GM10248 (cell line): ENCODE measurements at places on chromosomes 6 and 20.

GRCh38 chr6:143015300-143015706 is 45.4 kb upstream of the AIG1 start:
- DNase-seq = no peak

GRCh38 chr6:1913577-1913976 is 303.9 kb downstream of the FOXC1 start:
- no peak for DNase-seq

- no peak for DNase-seq
Measured at GRCh38 chr20:11970243-11970836, 52.6 kb downstream of the BTBD3 start.

DNA sequence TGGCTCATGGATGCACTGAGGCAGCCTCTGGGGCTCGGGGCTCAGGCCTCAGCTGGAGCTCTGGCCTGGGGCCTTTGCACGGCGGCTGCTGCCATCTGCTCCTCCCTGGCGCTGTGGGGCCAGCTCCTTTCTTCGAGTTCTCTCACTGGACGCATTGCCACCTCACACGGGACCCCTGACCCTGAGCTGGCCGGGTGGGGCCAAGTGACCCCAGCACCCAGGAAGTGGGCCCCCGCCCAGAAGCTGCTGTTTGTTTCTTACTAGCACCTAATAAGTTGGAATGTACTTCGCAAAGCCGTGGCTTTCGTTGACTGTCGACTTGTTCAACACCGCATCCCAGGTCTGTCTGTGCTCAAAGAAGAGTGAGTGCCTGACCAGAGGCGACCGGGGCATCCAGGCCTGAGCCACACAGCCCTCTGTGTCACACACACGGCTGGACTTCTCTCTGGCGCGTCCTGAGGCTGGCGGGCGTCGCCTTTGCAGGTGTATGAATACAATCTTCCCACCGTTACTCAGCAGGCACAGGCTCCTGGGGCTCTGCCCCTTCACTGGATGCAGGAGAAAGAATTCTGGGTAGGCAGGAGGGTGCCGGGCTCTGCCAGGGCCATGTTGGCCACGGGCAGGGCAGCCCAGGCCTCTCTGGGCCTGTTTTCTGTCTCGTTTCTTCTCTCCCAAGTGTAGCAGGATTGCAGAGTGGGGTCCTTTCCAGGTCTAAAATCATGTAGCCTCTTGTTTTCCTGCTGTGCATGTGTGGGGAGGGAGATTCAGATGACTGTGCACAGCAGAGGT is 112.9 kb downstream of the DLL1 start:
- DNase-seq = no peak

DNA sequence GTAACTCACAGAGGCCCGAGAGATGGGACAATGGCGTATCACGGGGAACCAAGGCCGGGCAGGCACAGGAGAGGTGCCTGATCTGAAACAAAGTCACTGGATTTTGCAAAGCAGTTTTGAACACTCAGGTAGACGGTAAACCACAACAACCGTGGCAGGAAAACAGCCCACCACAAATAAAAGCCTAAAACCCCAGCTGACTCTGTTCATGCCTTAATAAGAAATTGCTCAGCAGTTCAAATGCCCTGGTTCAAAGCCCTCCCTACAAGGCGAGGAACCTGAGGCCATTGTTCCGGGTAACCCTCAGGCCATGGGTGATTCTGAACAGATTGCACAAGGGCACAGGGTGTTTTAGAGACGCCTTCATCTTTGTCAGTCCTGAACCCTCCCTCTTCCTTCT is 114.2 kb downstream of the MAP3K7 start:
- DNase-seq = no peak

DNA sequence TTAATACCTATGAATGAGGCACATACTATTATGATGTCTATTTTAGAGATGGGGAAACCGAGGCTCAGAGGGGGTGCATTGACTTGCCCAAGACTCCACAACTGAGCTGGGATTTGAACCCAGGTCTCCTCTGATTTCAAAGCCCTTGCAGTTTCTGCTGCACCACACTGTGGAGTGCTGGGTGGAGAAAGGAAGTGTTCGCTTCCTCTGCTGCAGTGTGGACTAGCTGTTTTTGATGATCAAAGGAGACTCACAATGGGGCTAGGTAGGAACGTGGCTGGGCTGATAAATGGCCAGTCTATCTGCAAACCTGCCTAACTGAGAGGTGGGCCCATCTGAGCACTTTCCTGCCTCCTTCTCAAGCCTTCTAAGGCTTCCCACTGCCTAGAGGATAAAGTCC is 87.2 kb downstream of the CD40 start:
- no peak for DNase-seq

- no peak for DNase-seq
Measured at GRCh38 chr20:9829835-9830234, 9.0 kb downstream of the PAK5 start.

- DNase-seq = no peak
Measured at GRCh38 chr20:19775353-19776253, 17.5 kb downstream of the RIN2 start.

DNA sequence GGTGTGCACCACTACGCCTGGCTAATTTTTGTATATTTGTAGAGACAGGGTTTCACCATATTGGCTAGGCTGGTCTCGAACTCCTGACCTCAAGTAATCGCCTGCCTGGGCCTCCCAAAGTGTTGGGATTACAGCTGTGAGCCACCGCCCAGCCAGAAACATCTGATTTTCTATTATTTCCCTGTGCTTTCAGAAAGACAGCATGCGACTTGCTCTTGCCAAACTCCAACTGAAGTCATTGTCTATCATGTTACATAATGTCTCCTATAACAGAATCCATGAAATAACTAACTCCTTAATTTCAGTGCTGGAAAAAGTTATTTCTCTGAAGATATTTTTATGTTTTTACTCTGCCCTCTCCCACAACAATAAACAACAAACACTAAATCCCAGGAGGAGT is 8.5 kb downstream of the RMND1 start:
- no peak for DNase-seq

- DNase-seq = no peak
Measured at GRCh38 chr6:125252891-125253290, 48.9 kb downstream of the HDDC2 start.

DNA sequence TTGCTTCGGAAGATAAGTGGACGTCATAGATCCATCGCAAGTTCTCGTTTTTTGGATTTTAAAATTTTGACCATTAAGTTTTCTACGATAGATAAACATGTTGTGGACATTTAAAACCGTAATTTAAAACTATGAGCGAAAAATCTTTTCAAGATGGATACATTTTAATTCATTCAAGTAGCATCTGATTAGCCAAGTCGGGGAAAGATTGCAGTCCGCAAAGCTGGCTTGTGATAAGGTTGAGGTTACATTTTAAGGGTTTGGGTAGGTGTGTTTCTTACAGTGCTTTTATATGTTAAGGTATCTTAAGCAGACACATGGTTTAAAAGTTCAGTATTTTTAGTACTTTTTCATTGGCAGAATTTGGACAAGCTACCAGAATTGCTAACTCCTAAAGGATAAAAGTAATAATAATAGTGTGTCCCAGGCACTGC is 1.2 kb downstream of the WTAP start:
- no peak for DNase-seq

GRCh38 chr20:53738039-53738944 is 144.7 kb upstream of the ZNF217 start:
- no peak for DNase-seq

DNA sequence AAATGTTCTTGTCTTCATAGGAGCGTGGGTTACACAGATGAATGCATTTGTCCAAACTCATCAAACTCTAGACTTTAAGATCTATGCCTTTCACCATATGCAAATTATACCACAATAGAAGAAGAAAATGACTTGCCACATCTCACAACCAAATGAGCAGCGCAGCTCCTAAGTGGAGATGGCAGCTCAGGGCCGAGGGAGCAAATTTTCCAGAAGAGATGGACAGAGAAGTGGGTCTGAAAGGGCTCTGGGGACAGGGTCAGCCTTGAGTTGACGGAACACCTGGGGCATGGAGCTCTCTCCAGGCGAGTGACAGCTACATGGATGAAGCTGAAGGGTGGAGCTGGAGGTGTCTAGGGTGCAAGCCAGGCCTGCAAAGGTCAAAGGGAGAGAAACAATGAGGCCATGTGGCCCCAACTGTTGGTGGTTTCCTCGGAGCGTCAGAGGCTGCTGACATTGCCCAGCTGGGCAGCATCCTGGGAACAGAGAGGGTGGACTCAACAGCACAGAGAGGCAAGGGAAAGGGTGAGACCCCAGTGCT is 228.3 kb downstream of the NRN1 start:
- DNase-seq = peak; percentile 40

GRCh38 chr20:23436681-23437080 is 2.8 kb upstream of the CSTL1 start:
- no peak for DNase-seq

DNA sequence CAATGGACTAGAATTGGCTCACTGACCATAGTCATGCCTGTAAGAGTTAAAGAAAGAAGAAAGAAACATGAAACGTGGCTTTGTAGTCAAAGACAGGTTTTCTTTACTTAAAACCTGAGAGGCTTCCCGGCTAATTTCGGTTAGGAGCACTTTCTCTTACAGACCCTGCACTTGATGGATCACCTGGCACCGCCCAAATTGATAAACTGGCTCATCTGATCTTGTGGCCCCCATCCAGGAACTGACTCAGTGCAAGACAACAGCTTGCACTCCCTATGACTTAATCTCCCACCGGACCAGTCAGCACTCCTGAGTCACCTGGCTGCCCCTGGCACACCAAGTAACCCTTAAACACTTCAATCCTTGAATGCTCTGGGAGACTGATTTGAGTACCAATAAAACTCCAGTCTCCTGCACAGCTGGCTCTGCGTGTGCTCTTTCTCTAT is 12.3 kb downstream of the TMEM14B start:
- no peak for DNase-seq

DNA sequence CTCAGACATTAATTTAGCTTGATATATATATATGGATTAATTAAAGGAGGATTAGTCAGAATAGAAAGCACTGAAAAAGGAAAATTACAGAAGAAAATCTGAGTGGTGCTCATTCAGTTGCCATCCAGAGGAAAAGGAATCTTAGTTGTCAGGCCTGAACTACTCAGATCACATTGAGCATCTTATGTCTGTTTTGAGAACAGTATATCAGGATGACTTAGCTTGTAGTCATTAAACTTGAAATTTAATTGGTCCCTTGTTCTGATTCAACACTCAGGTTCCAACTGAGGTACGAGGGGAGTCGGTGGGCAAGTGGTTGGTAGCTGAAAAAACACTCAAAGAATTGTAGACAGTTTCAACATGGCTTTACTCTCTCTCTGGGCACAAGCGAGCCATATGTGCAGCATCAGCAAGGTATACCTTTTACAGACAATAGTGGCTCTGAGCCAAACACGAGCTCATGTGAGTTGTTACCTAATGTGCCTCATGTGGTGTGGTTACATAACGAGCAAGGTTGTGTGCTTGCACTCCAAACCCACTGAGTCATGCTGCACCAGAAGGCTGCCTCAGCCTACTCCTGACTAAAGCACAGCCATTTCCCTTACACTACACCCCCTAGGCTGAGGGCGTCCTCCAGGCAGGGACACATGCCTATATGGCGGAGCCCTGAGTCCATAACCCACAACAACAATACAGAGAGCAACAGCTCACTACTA is 73.0 kb upstream of the HMGN3 start:
- no peak for DNase-seq

GRCh38 chr6:14086701-14087100 is 30.9 kb upstream of the CD83 start:
- no peak for DNase-seq

DNA sequence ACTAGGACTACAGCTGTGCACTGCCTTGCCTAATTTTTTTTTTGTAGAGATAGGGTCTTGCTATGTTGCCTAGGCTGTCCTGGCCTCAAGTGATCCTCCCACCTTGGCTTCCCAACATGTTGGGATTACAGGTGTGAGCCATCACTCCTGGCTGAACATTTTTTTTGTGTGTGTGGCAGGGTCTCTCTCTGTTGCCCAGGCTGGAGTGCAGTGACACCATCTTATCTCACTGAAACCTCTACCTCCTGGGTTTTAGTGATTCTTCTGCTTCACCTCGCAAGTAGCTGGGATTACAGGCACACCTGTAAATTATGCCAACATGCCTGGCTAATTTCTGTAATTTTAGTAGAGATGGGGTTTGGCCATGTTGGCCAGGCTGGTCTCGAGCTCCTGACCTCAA is 25.3 kb downstream of the PANK2 start:
- no peak for DNase-seq

DNA sequence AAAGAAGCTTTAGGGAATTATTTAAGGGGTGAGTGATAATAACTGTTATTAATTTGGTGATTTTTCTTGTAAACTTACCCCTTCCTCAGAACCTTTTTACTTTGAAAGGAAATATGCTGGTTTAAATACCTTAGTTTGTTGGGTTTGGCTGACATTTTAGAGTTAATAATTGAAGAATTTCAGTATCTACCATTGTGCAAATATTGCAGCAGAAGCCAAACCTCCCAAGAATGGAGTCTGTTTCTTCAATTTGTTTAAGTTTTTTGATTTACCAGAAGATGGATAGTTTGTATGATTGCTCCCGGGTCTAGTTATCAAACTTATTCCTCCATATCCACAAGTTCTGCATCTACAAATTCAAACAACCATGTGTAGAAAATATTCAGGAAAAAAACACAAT is 77.1 kb downstream of the ATRN start:
- no peak for DNase-seq

GRCh38 chr6:63785006-63785405 is 149.4 kb downstream of the PHF3 start:
- DNase-seq = peak; percentile 21

- no peak for DNase-seq
Measured at GRCh38 chr6:126181173-126181741, 158.7 kb upstream of the CENPW start.

GRCh38 chr20:17655286-17655651 is 26.8 kb downstream of the RRBP1 start:
- DNase-seq = no peak

GRCh38 chr6:108921547-108922361 is 73.5 kb downstream of the ARMC2 start:
- no peak for DNase-seq

GRCh38 chr6:137416376-137417109 is 77.7 kb downstream of the OLIG3 start:
- no peak for DNase-seq

GRCh38 chr6:79869600-79870084 is 77.7 kb downstream of the ELOVL4 start:
- peak; percentile 87 for DNase-seq

DNA sequence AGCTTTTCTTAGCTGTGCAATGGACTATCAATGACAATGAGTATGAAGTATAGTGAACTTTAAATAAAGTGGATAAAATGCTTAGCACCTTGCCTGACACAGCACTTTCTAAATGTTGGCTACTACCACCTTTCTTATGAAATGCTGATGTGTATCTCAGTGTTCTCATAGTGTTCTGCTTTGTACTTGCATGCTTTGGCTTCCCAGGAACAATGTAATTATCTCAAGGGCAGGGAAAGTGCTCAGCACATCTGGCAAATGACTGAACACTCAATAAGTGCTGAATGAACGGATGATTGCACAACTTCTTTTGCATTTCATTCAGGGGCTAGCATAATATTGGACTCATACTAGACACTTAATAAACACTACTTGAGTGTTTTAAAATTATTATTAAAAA is 28.2 kb upstream of the NOX3 start:
- no peak for DNase-seq

- DNase-seq = peak; percentile 29
Measured at GRCh38 chr6:137341681-137342195, 122.6 kb upstream of the IFNGR1 start.

- no peak for DNase-seq
Measured at GRCh38 chr6:144662812-144663365, 377.8 kb downstream of the UTRN start.

GRCh38 chr6:339480-339879 is 47.2 kb downstream of the DUSP22 start:
- DNase-seq = no peak
